ENCODE measurements at places on chromosomes 16 and 17.

GRCh38 chr16:57677622-57678369, 9.7 kb downstream of the ADGRG3 start:
- DNase-seq, result no peak

DNA sequence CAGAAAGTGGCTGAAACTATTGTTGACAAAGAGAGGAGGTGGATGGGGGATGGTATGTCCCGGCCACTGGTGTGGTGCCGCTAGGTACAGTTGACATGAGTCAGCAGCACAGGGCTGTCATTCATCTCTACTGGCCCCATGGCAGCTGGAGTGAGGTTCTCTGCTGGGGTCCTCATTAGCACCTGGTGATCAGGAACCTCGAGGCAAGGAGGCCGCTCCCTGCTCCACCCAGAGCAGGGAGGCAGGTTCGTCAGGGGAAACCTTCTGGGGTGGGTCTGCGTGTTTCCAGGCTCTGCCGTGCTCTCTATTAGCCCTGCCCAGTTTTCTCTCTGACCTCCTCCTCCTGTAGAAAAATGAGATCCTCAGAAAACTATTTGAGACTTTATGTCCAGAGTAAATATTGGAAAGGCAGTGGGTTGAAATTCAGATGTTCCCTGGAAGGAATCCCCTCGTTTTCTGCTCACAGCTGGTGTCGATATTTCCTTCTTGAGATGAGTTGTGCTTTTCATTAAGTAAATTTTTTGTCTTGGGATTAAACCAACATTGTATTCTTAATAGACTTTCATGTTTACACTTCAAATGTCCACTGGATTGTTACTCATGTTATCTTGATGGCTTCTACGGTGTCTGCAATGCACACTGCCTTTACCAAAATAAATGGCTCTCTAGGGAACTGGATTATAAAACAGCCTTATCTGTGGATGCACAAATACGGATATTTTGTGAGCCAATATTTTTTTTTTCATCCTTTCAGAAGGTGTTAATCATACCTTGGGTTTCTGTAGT, 7.1 kb downstream of the NTN1 start:
- no peak for DNase-seq

GRCh38 chr16:66926171-66926947, 1.0 kb upstream of the RRAD start:
- DNase-seq, result no peak

- DNase-seq, result no peak
These were observed 1.9 kb upstream of the TBC1D10B start for GRCh38 chr16:30372038-30372712.

GRCh38 chr16:73565263-73565662, 517.3 kb upstream of the ZFHX3 start:
- DNase-seq, result no peak

GRCh38 chr17:73652886-73653480, 8.7 kb upstream of the SDK2 start:
- no peak for DNase-seq

DNA sequence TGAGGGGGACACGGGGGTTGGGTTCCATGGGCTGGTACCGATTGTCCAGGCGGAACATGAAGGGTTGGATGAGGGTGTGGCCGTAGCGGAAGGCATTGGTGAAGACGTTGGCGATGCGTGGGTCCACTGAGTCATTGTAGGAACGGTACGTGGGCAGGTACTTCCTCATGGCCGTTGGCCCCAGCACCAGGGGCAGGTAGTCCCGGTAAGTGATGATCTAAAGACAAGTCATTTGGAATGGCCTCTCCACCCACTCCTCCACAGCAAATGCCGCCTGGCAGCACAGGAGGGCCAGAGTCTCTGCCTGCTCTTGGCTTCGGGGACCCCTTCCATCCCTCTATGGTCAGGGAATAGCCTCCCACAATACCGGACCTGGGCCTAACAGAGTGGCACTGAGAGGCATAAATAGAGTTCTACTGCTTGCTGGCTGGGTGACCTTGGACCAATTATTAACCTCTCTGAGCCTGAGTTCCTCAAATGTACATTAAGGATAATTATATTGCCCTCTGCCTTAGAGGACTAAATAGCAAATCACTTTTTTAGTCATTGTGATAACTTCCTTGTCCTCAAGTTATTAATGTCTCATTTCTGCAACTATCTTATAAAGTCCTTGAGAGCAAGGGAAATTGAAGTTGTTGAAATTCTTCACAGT, 7.2 kb downstream of the MPO start:
- DNase-seq, result no peak

DNA sequence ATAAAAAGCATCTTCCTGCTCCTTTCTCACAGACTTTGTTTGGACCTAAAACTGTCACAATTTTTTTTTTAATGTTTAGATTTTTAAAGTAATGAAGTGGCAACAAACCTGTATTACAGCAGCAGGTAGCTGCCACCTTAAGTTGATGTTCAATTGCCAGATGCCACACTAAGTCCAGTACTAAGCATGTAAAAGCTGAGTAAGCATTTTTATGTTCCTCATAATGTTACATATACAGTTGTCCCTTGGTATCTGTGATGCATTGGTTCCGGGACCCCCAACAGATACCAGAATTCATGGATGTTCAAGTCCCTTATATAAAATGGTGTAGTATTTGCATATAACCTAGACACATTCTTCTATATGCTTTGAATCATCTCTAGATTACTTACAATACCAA, 45.1 kb downstream of the TNRC6A start:
- no peak for DNase-seq

- DNase-seq, result no peak
These were observed 452.1 kb upstream of the HSBP1 start for GRCh38 chr16:83355570-83356218.

- peak; percentile 84 for DNase-seq
These were observed 3.9 kb downstream of the HOXB1 start for GRCh38 chr17:48526608-48527546.

- peak; percentile 67 for DNase-seq
These were observed 8.6 kb upstream of the PGS1 start for GRCh38 chr17:78369791-78370381.

DNA sequence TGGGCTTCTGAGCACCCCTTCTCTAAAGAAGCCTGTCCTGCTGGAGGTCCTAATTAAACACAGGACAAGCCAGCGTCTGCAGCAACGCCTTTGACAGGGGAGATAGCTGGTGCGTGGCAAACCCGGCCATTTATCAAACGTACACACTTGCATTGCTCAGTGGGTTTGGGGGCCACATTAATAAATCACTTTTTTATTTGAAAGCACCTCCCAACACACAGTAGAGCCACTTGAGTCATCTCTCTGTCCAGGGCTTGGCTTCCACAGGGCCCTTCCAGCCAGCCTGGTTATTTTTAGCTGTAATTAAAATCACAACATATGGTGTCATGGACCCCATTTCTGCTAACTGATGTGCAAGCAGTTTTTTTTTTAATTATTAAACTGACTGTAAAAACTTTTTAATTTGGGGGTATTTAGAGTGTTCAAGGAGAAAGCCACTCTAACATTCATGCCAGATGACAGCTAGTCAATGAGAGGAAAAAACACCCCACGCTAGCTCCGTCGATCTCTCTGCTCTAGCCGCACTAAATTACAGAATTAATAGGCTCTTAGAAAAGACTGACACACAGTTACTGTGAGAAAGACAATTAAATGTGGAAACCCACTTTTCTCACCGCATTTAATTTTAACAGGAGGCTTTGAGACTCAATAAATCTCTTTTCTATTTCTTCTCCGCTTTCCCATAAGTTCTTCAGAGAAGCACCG, 201.0 kb upstream of the WSCD1 start:
- peak; percentile 26 for DNase-seq

DNA sequence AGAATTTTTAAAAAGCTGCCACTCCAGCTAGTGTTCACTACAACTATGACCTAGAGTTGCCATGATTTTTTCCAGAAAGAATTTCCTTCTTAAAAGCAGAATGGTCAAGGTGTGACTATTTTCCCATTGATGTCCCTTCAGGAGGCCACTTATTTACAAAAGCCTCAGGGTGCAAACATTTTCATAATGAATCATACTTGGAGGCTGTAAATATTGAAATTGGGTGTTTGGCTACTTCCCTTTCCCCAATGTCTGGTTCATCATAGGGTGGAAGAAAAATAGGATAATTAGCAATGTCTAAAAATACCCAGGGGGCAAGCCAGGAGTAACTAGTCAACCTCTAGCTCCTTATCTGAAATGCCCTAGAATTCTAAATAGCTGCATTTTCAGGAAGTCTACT, 18.8 kb downstream of the AXIN2 start:
- DNase-seq, result no peak

DNA sequence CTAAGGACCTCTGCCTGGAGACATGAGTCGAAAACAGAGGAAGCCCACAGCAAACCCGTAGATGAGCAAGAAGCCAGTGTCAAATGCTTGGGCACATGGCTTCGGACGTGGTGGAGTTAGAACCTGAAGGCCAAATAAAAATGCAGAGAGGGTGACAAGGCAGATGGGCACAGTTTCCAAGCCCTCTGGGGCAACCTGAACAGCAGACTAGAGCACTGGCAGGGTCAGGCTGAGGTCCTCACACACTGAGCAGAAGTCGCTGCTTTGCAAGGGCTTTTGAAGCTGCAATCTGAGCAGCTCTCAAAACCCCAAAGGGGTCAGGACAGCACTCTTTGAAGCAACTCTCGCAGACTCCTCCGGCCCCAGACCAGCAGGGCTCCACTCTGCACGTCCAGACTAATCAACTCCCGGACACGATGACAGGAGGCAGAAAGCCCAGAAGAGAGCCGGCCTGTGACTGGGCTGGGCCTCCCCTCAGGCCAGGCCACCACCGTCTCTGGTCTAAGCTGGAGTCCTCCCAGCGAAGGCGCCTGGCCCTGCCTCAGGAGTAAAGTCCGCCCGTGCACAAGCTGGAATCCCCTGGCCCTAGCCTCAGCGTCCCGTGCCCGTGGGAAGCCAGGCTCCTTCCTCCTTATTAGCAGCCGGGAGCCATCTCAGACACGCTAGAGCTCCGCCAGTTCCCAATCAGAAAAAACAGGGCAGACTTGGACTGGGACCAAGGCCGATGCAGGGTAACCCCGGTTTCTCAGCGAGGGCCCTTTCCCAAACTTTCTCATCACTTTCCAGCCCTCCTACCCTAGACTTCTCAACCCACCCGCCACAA, 924 bp downstream of the SMARCD2 start:
- no peak for DNase-seq

DNA sequence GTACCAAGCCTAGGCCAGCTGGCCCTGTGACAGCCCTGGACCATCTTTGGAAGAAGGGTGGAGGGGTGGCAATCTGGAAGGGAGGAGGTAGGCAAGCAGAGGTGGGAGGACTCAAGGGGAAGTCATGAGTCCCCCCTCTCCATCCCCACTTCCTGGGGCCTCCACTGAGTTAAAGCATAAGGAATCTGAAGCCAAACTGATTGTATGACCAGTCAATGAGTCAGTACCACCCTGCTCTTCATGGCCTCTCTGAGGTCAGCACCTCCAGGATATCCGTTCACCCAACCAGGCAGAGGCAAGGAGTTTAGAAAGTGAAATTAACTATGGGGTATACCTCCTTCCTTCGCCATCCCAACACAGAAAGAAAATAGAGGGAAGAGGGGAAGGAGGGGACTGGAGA, 272.7 kb downstream of the SOX9 start:
- no peak for DNase-seq

DNA sequence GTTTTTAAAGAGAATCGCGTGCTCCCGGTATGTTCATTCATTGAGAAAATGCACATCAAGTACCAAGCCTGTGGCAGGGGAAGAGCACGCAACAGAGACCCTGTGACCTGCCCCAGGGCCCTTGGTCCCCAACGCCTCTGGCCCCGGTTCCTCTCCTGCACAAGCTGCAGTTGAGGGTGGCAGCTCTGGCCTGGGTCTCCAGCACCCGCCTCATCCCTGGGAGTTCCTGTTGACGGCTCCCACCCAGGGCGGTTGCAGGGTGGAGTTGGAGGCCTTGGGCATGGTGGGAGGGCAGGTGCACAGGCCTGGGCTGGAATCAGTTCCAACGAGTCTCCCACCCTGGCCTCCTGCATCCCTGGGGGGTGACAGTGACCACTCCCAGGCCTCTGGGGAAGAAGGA, 5.0 kb downstream of the NECAB2 start:
- no peak for DNase-seq

GRCh38 chr17:13749166-13749890, 147.6 kb upstream of the HS3ST3A1 start:
- no peak for DNase-seq

GRCh38 chr16:14057878-14058382, 13.2 kb upstream of the MRTFB start:
- no peak for DNase-seq

DNA sequence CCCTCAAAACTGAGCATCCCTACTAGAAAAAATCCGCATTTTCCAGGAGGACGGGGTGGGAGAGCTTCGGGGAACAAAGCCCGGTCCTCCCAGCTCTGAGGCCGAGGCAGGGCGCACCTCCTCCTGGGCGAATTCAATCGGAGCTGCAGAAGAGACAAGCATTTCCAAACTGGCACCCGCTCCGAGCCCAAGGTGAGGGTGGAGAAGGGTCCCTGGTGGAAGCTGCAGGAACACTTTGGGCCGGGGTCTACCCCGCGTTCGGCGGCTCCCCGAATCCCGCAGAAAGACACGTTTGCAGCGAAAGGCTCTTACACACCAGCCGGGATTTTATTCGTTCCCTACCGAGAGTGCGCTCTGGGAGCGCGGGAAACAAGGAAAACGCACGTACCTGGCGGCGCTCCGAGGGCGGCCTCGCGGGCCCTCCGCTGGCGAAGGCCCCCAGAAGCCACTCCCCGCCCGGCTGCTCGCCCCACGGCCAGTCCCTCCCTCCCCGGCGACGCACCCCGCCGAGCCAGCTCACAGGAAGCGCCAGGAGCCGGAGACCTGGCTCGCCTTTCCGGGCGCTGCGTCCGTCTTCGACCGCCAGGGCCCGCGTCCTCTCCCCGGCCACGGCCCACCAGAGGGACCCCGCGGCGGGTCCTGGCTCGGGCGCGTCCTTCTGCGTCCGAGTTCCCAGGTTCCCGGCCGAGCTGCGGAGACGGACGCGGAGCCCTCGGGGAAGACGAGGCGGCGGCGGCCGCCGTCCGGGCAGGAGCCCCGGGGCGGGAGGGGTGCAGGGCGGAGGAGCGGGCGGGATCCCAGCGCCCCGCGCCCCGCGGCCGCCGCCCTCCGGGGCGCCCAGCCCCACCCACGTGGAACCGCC, 49.8 kb upstream of the BAHCC1 start:
- peak; percentile 87 for DNase-seq

- peak; percentile 50 for DNase-seq
These were observed 512.2 kb downstream of the GRIN2A start for GRCh38 chr16:9670033-9670432.

DNA sequence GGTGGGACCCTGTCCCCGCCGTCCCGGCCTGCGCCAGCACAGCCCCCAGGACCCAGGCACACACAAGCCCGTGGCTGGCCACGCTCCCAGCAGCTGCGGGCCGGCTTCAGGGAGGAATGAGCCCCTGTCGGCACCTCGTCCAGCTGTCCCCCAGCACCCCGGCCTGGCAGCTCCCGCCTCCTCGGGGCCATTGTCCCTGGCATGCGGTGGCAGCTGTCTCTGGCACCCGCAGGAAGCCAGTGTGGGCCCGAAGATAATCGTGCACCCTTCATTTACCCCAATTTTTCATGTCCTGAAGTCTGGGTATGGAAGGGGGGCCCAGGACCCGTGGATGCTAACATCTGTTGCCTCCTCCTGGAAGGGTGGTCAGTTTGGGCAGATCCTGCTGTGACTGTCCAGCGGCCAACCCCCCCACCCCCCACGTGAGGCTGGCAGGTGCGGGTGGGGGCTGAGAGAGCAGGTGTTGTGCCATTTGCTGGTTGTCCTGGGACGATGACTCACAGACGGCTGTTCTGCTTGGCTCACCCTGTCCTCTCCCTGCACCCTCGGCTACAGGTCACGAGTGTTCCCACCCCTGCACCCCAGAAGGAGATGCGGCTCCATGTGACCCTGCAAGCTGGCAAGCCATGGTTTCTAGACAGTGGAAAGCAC, 4.0 kb upstream of the LMF1 start:
- DNase-seq, result no peak
